Breast epithelium (tissue), 4 donors: ENCODE measurements at places on chromosomes 11 and 22. TPM values are rescaled to one million over a fixed set of nuclear protein-coding genes. Genes with fewer than 3 reads are reported as not detected.

DNA sequence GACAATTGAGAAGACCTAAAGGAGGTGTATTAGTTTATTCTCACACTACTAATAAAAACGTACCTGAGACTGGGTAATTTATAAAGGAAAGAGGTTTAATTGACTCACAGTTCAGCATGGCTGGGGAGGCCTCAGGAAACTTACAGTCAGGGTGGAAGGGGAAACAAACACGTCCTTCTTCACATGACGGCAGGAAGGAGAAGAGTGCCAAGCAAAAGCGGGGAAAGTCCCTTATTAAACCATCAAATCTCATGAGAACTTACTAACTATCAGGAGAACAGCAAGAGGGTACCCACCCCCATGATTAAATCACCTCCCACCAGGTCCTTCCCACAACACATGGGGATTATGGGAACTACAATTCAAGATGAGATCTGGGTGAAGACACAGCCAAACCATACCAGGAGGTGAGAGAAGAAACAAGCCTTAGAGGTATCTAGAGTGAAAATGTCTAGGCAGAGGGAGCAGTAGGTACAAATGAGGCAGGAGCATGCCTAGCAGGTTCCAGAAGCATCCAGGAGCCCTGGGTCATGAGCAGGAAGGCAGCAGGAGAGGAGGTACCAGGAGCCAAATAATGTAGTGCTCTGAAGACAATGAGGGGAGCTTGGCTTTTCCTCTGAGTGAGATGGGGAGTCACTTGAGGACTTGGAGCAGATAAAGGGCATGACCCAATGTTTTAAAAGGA, 31.6 kb downstream of the IL10RA start:
- DNase-seq: no peak

OR56A4 gene
- not detected for total RNA-seq

DNA sequence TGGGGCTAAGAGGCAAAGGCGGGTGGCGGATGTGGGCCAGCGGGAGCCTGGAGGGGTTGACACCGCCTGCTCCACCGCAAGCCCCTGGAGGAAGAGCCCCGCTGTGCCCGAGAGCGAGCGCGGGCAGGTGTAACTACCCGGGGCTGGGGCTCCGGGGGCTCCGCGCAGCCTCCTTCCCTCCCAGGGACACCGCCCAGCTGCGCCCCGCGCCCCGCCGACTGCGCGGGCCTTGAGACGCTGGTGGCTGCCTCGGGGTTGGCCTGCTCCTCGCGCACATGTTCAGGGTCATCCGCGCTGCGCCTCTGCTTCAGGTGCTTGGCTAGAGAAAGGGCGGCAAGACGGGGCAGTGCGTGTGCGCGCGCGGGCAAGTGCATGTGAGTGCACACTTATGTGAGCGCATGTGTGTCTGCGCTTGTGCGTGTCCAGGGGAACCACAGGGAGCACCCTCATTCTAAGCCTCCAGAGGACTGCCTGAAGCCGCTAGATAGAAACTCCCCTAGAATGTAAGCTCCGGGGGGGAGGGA, 197.5 kb upstream of the TMEM45B start:
- DNase-seq: no peak

DNA sequence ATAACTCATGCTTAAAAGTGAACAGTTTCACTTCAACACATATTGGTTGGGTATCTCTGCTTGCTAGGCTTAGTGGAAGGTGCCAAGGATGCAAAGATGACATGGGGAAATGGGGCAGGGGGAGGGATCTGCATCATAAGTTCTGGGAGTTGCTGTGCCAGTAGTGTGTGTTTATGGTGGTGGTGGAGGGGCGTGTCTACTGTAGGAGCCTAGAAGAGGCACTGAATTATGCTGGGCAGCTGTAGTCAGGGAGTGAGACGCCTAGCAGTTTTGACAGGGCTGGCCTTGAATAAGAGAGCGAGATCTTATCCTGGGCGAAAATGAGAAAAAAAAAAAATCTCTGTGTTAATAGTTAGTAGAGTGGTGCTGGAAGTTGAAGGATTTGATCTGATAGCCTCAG, 3.0 kb downstream of the ELMOD1 start:
- DNase-seq: no peak

RBFOX2 gene
- total RNA-seq: 85.5 TPM

DNA sequence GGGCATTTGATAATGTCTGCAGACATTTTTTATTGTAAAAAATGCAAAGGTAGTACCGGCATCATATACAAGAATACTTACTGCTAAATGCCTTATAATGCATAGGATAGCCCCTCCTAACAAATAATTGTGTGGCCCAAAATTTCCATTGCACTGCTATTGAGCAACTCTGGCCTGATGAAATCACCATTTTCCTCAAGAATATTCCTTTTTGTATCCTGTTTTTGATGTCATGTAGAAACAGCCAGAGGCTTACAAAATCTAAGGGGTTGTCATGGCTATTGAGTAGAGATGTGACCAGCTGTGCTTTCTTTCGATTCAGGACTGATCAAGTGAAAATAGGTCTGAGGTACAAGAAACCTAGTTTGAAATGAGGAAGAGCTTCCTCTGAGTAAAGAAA, 854.3 kb downstream of the KCNA4 start:
- no peak for DNase-seq

DNA sequence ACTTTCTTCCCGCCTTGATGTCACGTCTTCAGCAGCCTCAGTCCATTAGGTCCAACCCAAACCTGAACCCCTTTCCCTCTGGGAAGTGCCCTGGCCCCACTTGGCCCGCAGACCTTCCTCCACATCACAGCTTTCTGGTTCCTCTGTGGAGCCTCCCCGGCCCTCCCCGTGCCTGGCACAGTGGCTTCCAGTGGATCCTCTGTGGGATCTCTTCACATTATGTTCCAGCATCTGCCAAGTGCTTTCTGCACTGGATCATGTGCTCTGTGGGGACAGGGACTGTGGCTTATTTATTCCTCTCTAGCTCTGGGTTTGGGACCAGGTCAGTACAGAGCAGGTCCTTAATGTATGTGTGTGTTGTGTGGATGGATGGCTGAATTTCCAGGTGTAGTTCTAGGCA, 30.9 kb downstream of the POLR3H start:
- no peak for DNase-seq

FAM181B gene
- 0.29 TPM for total RNA-seq

- DNase-seq: no peak
Observed at GRCh38 chr11:113282898-113283437, 31.4 kb upstream of the TTC12 start.

DNA sequence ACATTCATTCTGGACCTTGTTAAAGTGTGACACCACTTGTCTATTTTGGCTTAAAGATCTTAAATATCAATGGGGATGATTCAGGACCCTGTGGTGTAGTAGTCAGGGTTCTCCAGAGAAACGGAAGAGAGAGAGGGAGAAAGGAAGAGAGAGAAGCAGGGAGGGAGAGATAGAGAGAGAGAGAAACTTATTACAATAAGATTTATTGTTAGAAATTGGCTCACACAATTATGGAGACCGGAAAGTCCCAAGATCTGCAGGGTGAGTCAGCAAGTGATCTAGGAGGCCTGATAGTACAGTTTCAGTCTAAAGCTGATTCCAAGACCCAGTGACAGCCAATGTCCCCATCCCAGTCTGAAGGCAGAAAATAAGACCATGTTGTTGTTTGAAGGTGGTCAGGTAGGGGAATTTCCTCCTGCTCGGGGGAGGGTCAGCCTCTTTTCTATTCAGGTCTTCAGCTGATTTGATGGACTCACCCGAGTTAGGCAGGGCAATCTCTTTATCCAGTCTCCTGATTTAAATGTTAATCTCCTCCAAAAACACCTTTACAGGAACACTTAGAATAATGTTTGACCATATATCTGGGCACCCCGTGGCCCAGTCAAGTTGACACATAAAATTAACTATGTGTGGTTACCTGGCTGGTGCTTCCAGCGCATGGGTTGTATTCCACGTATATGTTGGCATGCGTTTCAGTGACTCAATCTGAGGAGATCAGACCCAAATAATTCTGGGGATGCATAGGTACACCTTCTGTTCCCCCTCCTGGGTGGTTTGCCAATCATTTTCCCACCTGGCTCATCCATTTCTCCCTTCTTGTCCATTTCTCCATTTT, 1350.5 kb downstream of the TBC1D22A start:
- no peak for DNase-seq

LMO2 gene
- total RNA-seq: 21.9 TPM

DNA sequence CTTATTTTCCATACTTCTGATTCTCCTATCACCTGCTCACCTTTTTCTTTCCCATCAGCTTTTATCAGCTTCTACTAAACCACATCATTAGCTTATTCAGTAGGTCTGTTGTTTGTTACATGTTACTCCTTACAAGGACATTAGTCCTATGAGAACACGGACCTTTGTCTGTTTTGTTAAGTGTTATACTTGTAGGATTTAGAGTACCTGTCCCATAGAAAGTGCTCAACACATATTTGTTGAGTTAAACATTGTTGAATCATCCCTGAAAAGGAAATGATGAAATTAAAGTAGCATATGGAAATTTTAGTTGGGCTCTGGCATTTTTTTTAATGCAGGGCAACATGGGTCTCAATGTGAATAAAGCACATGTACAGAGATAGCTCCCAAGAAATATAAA, 222.1 kb upstream of the CARD18 start:
- no peak for DNase-seq

- DNase-seq: peak; percentile 91
Observed at GRCh38 chr22:37196539-37197450, 8.7 kb upstream of the C1QTNF6 start.

OR4C5 gene
- not detected for total RNA-seq

PLA2G3 gene
- not detected for total RNA-seq

DNA sequence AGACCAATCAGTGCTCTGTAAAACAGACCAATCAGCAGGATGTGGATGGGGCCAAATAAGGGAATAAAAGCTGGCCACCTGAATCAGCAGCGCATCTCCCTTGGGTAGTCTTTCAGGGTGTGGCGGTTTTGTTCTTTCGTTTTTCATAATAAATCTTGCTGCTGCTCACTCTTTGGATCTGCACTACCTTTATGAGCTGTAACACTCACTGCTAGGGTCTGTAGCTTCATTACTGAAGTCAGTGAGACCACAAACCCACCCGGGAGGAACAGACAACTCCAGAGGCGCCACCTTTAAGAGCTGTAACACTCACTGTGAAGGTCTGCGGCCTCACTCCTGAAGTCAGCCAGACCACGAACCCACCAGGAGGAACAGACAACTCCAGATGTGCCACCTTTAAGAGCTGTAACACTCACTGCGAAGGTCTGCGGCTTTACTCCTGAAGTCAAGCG, 175.5 kb upstream of the PDGFD start:
- DNase-seq: no peak

- no peak for DNase-seq
Observed at GRCh38 chr11:44120169-44120568, 24.7 kb downstream of the EXT2 start.

GRCh38 chr11:61828379-61828628, 204 bp downstream of the FADS2 start:
- no peak for DNase-seq

DNA sequence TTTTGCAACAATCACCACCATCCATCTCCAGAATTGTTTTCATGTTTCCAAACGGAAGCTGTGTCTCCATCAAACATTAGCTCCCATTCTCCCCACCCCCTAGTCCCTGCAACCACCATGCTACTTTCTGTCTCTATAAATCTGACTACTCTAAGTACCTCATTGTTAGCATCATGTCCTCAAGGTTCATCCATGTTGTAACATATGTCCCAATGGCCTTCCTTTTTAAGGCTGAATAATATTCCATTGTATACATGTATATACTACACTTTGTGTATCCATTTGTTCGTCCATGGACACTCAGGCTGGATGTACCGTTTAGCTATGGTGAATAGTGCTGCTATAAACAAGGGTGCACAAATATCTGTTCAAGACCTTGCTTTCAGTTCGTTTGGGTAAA, 8.2 kb upstream of the DPF2 start:
- no peak for DNase-seq

- DNase-seq: no peak
Observed at GRCh38 chr11:126328938-126329643, 25.2 kb downstream of the DCPS start.

DNA sequence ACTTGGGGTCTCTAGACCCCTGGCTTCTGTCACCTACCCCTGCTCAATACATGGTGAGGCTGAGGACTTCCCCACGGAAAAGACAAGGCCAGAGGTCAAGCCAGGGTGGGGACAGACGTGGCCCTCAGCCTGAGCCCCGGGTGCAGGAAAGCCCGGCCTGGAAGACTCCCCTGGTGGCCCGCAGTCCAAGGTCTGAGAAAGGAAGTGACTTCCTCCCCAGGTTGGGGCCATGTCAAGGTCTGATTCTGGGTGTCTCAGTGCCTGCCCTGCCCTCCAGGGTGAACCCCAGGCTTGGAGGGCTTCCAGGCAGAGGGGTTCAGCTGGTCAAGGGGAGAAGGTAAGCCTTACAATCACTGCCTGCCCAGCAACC, 3.9 kb downstream of the CTSD start:
- DNase-seq: no peak

PAMR1 gene
- total RNA-seq: 8.8 TPM

DNA sequence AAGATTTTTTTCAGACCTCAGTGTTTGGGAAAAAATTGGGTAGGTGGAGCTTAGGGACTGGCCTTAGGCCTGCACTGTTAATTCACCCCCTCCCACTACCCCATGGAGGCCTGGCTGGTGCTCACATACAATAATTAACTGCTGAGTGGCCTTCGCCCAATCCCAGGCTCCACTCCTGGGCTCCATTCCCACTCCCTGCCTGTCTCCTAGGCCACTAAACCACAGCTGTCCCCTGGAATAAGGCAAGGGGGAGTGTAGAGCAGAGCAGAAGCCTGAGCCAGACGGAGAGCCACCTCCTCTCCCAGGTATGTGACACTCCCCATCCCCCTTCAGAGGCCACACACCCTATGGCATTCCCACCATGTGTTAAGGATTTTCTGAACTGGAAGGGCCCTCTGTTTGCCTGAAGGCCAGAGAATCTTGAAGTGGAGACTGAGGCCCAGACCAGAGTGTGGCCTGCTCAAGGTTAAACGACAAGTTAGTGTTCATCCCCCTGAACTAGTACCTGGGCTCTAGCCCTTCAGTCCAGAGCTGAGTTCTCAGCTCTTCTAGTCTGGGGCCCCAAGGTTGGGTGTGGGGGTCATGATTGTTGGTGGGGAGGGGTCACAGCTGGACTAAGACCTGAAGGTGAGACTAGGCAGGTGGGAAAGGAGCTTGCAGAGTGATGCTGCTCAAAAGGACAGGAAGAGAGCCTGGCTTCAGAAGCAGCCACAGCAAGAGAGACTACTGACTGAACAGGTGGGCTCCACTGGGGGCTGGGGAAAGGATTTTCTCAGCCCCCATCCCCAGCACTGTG, 2.3 kb upstream of the FOLR1 start:
- DNase-seq: no peak

DNAL4 gene
- 31.2 TPM for total RNA-seq

DEUP1 gene
- total RNA-seq: 0.59 TPM
